ENCODE measurements at places on chromosomes 4 and X.

GRCh38 chr4:768995-769394 lies 56.9 kb downstream of the CPLX1 start:
- DNase-seq = no peak

DNA sequence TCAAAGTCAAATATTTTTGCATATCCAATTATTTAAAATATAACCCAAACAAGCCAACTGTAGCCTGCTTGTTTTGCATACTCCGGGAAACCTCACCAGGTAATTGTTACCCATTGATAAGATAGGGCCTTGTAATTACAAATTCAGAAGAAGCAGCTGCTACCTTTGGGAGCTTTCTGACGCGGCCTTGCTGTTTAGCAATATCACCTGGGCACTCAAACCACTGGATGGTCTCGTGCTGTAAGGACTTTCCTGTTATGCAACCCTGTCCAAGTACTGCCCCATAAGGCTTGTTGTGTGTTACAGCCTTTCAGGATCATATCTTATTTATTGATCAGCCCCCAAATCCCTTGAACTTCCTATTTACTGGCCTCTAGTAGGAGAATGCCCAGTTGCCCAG lies 52.1 kb downstream of the HS3ST1 start:
- DNase-seq = no peak

- DNase-seq = peak; percentile 81
Measured at GRCh38 chr4:7719354-7720174, 220.1 kb downstream of the AFAP1 start.

DNA sequence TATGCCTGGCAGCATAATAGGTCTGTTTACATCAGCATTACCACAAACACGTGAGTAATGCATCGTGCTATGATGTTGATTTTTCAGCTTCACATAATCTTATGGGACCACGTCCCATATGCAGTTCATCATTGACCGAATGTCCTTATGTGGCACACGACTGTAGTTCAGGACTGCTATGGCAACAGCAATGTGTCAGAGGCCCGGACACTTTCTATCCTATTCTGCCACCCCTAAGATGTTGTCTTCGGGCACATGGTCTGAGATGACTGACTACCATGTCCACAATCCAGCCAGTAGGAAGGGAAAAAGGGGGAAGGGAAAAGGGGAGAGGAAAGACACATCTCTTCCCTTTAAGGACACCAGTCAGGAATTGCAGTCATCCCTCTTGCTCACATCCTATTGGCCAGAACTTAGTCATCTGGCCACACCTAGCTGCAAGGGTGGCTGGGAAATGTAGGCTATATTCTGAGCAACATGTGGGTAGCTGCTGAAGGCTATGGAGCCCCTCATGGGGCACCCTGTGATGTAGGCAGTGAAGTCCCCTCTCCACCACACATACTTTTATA lies 196.0 kb upstream of the RBPJ start:
- DNase-seq = no peak

GRCh38 chr4:183240581-183241321 lies 79.3 kb downstream of the CLDN22 start:
- DNase-seq = peak; percentile 5

- DNase-seq = no peak
Measured at GRCh38 chr4:137587796-137588195, 55.5 kb upstream of the PCDH18 start.

Data from cardiac muscle cell (in vitro differentiated cells and primary cell).